M059J (cell line): ENCODE measurements at places on chromosomes 7 and 10. TPM values are rescaled to one million over a fixed set of nuclear protein-coding genes. Genes with fewer than 3 reads are reported as not detected.

- no peak for DNase-seq
Measured at GRCh38 chr7:132077971-132078685, 498.1 kb downstream of the PLXNA4 start.

DNA sequence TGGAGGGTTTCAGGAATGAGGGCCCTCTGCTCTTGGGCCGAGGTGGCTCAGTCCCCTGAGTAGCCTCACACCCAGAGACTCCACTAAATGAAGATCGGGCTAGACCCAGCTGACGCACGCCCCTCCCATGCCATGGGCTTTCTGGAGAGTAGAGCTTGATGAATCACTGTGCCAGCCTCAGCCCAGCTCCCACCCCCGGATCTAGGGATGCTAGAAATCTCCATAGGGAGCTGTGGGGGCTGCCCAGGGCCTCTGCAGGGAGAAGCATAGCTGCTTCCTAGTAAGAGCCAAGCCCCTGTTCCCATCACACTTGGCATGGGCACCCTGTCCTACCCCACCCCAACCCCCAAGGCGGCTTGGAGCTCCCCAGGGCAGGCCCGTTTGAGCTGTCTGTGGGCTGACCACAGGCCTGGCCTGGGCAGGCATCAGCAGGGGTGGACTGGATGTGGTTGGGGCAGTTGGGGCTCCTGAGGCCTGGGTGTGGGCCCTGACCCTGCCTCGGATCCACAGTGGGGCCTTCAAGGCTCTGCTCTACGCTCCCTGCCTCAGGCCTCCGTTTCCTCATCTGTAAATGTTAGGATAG, 121.2 kb downstream of the ZMIZ1 start:
- peak; percentile 90 for DNase-seq

DNA sequence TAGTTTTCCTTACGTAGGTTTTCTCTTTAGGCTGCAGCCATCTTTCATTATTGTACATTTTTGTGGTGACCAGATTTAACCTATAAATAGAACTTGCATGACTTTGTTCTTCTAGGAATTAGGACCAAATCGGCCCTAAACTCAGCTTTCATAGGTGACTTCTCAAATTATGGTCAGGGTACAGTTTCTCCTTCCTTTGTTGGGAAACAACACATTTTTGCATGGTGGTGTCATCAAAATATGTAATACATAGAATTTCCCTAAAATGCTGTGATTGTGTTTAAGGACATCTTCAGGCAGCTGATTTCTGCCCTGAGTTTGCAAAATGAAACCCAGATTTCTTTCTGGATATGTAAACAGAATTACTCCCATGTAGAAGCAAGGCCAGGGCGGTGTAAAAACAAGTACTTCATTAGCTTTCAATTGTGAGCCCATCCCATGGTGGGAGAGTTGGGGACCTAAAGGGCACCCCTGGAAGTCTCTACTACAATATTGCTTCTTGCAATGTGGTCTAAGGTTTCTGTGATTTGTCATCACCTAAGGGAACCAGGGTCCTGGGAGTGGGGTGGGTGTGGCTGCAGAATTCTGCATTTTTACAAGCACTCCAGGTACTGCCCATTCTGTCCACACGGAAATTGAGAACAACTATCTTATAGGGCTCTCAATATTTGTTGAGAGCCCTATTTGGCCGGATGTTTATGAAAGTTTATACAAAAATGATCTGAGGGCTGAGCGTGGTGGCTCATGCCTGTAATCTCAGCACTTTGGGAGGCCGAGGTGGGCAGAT, 121.0 kb upstream of the FAM171A1 start:
- no peak for DNase-seq

DNA sequence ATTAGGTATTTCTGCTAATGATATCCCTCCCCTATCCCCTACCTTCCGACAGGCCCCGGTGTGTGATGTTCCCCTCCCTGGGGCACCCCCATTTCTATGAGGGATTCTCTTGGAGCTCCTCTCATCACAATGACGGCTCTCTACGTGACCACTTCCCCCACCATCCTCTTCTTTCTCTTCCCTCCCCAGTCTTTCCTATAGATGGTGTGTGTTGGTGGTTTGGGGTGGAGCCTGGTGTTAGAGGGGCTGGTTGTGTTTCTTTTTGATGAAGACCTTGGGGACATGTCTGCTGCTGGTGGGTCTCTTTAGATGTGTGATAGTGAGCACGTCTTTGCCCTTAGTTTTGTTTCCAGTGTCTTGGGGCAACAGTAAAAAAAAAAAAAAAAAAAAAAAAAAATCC, 28.6 kb downstream of the RPS24 start:
- DNase-seq: no peak

DNA sequence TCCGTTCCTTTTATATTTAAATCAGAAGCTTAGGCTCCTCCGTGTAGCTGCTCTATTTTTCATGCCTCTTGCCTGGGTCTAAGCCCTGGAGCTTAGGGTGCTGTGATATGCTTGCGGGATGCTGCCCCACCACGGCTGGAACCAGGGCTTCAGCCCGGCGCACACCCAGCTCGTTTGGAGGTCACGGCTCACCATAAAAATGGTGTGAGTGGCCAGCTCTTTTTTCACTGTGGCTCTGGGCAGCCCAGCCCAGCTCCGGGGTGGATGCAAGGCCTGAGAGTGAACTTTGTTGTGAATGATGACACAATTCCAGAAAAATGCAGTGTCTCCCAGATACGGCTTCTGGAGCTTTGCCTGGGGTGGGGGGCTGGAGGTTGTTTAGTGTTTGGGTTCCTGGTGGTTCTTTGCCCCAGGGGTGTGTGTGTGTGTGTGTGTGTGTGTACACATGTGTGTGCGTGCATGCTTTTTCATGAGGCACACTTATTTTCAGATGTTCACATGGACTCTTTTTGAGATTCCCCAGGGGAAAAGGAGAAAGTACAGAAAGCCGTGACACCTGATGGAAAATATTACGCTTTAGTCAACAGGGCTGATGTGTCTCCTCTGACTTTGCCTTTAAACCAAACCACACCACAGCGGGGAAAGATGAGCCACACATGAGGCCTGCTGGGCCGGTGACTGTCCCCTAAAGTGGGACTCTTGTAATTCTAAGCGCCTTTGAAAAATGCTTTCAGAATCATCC, 46.2 kb downstream of the GRK5 start:
- peak; percentile 97 for DNase-seq

Gene UCN3
- total RNA-seq: not detected in 2 replicates

Gene MSMB
- total RNA-seq: not detected in 2 replicates

Gene TMEM236
- not detected in 2 replicates for total RNA-seq

- no peak for DNase-seq
Measured at GRCh38 chr7:158019726-158020705, 567.6 kb downstream of the PTPRN2 start.

DNA sequence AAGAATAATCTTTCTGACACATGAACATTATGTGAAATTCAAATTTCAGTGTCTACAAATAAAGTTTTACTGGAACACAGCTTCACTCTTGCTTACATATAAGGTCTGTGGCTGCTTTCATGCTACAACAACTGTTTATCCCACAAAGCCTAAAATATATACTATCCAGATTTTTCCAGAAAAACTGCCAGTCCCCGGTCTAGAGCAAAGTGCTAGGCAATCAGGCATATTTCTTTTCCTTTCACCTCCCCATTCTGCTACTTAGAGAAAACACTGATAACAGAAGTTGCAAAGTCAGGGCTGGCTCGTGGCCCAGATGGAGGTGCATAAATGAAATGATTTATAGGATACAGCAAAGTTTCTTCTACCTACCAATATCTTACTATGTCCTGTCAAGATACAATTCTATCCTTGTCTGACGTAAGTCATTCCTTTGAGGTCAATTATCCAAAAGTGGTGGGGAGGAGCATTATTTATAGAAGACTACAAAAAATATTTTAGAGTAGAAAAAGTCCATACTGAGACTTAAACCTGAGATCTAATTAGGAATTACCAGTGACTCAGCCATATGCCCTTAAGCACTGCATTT, 384.1 kb downstream of the NXPH1 start:
- DNase-seq: no peak

DNA sequence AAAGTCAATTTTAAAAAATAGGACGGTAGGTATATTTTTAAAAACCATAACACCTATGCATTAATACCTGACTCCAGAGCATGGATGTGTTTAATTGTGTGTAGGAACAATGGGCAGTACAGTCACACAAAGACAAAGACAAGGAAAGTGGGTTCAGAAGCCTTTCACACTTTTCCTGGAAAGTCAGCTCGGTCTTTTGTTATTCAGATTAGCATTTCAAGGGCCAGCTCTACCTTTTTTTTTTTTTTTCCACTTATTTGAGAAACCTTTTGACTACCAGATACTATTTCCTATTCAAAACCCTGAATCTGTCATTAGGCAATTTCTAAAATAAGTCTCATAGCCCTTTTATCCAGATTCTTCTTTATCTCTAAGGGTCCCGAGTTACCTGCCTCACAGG, 401.9 kb downstream of the PARD3 start:
- no peak for DNase-seq

Gene UPK3BL2
- total RNA-seq: 0.34 TPM in 1 of 2 replicates, not detected in the other

DNA sequence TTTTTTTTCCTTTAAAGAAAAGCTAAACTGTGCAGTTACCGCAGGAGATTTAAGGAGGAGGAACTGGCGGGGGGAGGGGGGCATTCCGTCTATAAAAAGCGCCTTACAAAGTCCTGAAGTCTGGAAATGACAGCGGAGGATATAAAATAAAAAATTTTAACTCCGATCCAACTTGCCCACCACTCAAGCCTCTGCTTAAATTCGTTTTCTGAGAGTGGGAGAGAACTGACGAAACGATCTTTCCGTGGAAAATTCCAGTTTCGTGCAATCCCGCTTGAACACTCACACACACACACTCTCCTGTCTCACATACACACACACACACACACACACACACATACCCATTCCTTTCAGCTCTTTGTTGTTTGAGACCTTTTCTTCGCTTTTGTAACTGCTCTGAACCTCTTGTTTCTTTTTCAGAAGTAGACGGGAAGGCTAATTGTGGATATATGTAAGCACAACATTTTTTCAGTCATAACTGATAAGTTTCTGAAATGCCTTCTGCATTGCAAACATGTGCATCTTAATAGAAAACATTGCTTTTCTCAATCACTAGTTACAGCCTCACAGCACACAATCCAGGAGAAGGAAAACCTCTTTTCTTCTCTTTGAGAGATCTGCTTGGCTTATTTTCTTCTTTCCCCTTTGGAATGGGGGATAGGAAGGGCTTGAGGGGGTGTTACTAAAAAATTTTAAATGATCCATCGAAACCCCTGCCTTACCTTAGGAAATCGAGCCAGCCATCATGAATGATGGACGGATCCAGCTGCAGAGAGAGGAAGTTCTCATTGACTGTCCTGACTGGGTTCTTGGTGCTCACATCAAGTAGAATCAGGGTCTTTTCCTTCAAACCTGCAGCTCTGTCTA, 628 bp downstream of the HPSE2 start:
- peak; percentile 24 for DNase-seq

Gene CYP26A1
- total RNA-seq: not detected in 2 replicates

DNA sequence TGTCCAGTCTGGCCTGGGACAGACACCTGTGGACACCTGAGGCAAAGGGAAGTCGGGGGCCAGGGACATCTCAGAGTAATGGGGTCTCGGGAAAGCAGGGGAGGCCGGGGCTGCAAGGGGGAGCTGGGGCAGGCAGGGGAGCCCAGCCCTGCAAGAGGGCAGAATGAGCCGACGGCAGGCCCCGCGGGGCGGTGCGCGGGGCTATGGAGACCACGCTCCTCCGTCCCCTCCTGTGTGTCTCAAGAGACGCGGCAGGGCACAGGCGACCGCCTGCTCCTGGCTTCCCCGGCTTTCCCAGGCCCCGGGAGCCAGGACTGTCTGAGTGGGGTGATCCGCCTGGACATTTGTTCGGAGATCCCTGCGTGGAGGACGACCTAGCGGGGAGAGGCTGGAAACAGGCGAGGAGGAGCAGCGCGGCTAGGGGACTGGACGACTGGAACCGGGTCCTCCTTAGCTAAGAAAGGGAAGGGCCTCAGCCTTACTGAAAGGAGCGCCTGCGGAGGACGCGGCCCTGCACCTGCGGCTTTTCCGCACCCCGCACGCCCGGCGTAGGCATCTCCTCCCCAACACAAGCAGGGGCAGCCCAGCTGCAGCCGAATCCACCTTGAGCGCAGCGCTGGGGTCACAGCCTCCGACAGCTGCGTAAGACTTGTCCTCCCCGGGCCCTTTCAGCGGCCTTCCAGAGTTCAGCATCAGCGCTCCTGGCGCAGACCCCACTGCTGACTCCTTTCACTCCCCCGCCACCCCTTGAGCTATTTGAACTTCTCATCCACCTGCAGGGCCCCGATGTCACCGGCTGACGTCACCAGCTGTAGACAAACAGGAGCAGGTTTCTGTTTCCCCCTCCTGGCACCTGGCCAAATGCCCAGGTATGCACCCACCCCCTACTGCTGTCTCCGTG, 176.4 kb downstream of the ZNF248 start:
- no peak for DNase-seq

DNA sequence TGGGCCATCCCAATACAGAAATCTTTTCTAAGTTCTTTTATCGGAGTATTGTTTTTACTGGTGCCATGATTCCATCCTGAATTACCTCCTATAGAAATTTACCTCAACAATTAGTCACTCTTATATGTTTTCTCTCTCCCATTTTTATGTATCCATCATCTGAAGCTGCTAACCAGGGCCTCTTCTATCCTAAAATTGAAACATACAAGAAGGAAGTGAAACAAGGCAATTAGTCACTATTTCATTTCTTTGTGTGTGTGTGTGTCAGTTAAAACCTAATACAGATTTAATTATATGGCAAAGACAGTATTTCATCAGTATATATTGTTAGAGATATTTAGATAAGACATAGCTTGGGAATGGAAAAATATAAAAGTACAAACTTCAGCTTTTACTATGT, 148.4 kb upstream of the AHR start:
- DNase-seq: no peak

Gene ASZ1
- not detected in 2 replicates for total RNA-seq

Gene SAMD8
- total RNA-seq: 13.0 and 24.5 TPM in 2 replicates

GRCh38 chr10:77546042-77546441, 91.6 kb downstream of the KCNMA1 start:
- no peak for DNase-seq

DNA sequence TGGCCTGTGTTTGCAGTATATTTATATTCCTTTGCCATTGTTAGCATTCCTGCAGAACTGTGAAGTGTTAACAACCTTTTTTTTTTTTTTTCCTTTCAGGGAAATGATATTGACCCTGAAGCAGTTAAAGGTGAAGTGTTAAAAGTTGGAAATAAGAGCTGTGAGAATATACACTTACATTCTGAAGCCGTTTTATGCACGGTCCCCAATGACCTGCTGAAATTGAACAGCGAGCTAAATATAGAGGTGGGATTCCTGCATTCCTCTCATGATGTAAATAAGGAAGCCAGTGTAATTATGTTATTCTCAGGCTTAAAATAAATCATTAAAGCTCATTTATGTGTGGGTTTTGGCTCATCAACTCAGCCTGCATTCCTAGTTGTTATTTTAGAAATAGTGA, 92.8 kb upstream of the CAPZA2 start:
- no peak for DNase-seq

GRCh38 chr7:537911-538634, 18.4 kb upstream of the PDGFA start:
- DNase-seq: peak; percentile 96

- no peak for DNase-seq
Measured at GRCh38 chr7:71184136-71184535, 52.2 kb downstream of the GALNT17 start.

DNA sequence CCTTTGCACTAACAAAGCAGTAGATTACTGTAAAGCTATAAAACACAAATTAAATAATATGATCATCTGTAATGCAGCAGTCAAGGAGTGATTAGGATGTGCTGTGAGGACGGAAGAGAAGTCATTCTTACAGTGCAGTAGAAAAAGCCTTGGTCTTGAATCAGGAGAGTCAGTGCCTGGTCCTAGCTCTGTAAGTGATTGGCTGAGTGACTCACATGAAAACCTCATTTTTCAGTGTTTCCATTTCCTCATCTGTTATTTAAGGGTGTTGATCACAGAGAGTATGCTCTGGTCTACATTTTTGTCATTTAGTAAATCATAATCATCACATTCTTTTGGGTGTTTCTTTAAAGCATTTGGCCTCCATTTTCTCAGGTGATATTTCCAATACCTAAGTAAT, 717.8 kb downstream of the LRMDA start:
- DNase-seq: peak; percentile 58

Gene CREB5
- total RNA-seq: 4.2 and 10.5 TPM in 2 replicates
